ENCODE measurements at places on chromosomes 4 and X.

DNA sequence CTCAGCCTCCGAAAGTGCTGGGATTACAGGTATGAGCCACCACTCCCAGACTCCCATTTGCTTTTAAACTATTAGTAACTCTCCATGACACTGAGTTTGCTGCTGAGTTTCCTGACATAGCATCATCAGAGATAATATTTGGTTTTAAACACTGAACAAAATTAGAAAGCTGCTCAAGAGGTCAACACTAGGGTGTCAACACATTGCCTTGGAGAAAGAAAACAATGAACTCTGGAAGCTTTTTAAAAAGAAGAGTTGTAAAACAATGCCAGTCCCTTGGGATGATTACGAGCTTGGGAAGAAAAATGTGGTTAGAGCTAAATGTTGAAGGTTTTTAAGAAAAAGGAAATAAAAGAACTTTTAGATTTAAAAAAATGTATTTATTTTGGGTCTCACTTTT lies 264.8 kb downstream of the CAMK2D start:
- DNase-seq = no peak

- DNase-seq = no peak
Measured at GRCh38 chr4:186724864-186725468, 1.3 kb upstream of the FAT1 start.

DNA sequence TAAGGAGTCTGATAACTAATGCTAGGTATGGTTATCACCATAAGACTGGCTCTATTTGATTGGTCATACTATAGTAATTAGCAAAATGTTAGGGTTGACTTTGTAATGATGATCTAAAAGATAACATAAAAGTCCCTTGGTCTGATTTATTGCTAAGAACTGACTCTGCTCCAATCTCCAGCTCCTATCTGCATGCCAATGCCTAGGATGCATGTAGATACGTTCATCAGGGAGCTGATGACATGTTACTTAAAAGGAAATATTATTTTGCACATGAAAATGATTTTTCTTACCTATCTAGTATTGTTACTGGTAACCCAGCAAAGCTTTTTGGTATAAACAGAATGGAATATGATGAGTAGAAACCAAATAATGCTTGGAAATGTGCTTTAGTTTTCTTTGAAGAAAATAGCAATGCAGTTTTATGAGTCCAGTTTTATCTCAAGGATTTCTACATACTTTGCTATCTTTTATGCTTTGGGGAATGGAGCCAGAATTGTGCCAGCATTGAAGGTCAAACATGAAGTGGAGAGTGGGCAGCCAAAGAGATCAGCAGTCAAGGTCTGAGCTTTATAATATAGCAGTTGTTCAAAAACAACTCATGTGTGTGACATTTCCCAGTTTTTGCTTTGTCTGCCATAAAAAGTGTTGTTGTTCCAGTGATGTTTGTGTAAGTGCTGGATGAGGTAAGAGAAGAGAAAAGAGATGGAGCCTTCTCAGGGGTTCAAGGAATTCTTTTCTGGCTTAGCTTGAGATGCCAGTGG lies 121.0 kb downstream of the ARHGAP24 start:
- no peak for DNase-seq

DNA sequence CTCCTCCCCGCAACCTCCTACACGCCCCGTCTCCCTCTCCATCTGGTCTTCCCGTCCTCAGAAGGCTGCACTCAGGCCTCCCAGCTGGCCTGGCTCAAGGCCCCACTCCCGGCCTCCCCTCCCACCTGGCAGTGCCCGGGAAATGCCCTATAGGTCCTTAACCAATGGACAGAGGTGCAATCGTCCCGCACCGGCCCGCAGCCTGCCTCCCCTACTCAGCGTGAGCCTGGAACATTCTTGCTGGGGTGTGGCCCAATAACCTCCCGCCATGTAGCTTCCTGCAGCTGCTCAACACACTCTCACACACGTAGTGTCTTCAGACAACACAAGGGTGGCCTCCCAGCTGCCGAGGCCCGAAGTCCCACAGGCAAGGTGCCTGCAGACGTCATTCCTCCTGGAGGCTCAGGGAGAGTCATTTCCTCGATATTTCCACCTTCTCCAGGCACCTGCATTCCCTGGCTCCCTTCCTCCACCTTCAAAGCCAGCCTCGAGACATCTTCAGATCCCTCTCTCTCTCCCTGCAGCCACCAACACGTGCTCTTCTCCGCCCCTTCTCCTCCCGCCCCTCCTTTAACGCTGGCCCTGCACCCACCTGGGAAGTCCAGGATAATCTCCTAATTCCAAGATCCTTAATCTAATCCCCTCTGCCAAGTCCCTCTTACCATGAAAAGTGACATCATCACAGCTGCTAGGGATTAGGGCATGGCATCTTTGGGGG lies 56.2 kb downstream of the ADRA2C start:
- DNase-seq = no peak

- DNase-seq = no peak
Measured at GRCh38 chr4:151744614-151745013, 16.2 kb downstream of the GATB start.

Measured in HuH-7 (cell line).